ENCODE measurements at places on chromosomes 2 and 18. TPM values are rescaled to one million over a fixed set of nuclear protein-coding genes. Genes with fewer than 3 reads are reported as not detected.

DNA sequence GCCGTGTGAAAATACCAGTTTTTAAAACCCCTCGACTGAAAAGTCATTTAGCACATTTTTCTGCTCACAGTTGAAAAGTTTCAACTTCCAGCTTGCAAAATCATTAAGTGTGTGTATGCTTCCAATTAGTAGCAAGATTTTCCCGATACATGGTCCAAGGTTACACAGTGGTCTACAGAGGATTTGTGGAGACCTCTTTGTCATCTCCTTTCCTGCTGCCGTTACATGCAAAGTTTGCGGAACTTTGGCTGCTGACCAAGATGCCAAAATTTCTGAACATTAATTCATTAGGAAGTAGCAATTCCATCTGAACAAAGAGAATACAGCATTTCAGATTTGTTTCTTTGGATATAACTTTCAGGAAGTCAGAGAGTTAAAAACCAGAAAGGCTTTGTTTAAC, 474.6 kb downstream of the PLCL1 start:
- no peak for DNase-seq

The PTPRM gene
- 131 TPM for total RNA-seq

DNA sequence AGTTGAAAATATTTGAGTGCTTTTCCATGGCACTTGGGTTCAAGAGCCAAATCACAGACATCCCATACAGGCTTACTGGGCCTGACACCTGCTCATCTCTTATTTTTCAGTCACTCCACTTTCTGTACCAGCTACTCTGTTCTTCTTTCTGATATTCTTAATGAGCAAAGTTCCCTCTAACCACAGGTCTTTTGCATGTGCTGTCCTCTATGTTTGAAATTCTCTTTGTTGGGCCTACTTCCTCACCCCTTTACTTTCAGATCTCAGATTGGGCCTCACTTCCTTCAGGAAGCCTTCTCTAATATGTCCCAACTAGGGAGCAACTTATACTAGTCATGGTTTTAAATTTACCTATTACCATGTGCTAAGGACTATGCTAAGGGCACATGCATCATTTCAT, 81.8 kb upstream of the RBMS1 start:
- no peak for DNase-seq

DNA sequence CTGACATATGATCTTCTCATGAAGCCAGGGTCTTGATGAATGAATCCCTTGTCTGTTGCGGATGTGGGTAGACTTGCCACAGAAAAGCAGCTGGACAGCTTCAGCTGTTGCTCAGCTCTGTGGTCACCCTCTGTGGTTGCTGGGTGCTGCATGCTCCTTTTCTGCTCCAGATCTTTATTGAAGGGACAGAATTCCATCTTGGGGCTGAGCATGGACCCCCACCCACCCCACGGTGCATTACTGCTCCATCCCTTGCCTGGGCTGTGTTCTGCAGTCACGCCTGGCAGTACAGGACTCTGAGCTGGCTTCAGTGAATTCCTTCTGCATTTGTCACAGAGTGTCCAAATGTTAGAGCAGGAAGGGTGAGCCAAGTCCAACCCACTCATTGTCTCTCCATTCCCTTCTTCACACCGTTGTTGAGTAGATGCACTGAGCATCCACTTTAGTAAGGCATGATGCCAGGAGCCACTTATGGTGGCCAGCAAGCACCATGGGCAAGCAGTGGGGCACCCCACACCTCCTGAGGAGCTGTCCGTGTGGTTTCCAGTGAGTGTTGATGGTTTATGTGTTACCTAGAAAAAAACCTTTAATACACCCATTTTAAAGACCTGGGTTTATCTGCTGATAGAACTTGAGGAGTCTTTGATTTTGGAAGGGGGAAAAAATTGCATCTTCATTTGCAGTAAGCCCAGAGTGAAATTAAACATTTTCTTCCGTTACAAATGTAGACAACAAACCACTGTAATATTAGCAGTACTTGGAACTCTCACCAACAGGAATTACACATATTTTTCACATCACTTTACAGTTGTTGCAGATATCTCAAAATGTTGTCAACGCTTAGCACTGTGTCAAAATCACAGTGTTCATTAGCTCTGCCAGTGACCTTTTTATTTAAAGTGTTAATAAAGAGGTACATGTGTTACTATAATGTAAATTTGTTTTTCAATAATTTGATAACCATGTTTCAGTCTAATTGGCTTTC, 14.7 kb upstream of the ITGB6 start:
- DNase-seq, result no peak

All from chondrocyte (in vitro differentiated cells).